ENCODE measurements at places on chromosomes 13 and 19.

- no peak for DNase-seq
These were observed 2.3 kb downstream of the KISS1R start for GRCh38 chr19:919199-920050.

DNA sequence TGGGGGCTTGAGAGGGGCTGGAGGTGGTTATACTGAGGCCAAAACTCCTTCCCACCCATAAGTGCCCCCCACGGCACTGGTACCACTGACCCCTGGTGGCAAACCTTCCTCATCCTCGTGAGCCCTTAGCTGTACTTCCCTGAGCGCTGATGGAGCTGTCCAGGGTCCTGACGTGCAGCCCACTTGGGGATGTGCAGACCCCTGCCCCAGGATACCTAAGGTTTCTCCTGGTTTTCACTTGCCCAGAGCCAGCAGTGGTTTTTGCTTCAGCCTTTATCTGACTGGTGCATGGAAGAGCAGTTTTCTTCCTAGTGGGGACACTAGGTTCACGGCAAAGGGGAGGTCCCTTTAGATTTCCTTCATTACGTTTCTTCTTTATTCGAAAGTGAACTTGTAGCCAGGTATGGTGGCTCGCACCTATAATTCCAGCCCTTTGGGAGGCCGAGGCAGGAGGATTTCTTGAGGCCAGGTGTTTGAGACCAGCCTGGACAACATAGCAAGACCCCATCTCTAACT lies 28.7 kb upstream of the KCTD15 start:
- DNase-seq, result no peak

- no peak for DNase-seq
These were observed 143.9 kb downstream of the COL4A1 start for GRCh38 chr13:110162866-110163658.

GRCh38 chr13:78762825-78763224 lies 103.9 kb upstream of the OBI1 start:
- DNase-seq, result no peak

- no peak for DNase-seq
These were observed 15.9 kb upstream of the OLFM4 start for GRCh38 chr13:53012707-53013106.

- peak; percentile 50 for DNase-seq
These were observed 26.3 kb downstream of the SAE1 start for GRCh38 chr19:47156861-47157430.

DNA sequence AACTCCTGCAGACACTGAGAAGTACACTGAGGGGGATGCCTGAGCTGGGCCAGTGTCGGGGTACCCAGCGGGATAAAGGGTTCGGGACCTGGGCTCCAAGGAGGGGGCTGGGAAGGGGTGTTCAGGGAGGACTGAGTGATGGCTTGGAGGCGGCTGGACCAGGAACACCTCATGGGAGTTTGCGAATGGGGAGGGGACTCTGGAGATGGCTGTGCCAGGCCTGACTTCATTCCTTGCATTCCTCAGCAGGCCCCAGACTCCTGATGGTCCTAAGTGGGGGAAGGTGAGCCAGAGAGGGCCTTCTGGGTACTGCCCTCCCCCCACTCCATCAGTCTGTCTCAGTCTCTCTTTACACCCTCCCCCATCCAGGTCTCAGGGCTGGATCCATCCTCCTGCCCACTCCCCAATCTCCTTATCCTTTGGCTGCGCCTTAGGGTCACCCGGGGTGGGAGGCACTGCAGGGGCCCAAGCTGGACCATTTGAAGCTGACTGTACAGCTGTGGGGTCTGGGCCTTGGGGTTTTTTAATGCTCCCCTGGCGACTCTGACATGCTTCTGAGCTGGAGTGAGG lies 13.8 kb downstream of the PAK4 start:
- no peak for DNase-seq

DNA sequence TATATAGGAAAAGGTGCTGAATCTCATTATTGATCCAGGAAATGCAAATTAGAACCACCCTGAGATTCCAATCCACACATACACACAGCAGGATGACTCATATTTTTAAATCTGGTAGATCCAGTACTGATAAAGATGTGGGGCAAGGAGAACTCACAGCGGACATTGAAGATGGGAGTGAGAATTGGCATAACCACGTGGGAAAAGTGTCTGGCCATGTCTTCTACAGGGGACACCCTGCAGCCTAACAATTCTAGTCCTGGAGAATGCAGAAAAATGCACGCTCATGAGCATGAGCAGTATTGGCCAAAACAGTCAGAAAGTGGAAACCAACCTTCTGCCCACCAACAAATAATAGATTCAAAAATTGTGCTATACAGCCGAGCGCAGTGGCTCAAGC lies 13.5 kb upstream of the BCL3 start:
- no peak for DNase-seq

DNA sequence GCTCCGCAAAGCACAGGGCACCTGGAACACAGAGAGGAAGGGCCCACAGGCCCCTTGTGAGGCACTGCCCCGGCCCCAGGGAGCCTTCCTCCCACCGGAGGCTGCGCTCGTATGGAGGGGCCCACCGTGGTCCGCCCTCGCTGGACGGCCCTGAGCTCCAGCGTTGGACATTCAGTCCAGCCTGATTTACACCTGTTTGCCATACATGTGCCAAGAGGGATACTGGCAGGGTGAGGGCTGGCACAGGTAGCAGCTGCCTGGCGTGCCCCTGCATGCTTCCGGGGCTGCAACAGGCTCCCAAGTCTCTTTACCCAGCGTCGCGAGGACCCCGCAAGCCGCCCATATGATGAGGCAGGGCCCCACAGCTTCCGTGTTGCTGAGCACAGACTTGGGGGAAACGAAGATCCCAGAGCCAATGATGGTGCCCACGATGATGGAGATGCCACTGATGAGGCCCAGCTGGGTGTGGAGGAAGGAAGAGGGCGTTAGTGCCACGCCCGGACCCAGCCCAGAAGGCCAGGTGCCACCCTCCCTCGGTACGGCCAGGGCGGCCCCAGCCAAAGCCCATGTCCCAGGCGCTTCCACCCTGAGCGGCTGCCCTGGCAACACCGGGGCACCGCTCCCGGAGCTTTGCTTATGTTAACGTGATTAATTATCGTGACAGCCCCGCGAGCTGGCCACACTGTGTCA lies 5.1 kb downstream of the SLC7A9 start:
- no peak for DNase-seq

- no peak for DNase-seq
These were observed 20.6 kb downstream of the PPP1R37 start for GRCh38 chr19:45113628-45114027.

DNA sequence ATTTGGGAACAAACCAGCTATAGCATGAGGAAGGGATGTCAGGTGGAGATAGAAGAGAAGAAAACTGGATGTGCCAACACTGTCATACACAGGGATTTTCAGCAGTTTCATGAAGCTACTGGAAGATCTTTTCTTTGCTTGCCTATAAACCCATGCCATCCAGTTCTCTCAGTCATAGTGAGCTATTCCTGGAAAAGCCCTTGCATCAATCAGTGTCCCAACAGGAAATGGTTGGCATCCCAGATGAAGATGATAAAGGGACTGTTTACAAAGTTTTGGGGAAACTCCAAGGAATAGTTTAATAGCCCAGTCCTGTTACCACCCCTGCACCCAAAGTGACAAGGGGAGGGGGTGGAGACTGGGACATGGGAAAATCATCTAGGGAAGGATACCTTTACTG lies 58.5 kb upstream of the ARGLU1 start:
- no peak for DNase-seq

DNA sequence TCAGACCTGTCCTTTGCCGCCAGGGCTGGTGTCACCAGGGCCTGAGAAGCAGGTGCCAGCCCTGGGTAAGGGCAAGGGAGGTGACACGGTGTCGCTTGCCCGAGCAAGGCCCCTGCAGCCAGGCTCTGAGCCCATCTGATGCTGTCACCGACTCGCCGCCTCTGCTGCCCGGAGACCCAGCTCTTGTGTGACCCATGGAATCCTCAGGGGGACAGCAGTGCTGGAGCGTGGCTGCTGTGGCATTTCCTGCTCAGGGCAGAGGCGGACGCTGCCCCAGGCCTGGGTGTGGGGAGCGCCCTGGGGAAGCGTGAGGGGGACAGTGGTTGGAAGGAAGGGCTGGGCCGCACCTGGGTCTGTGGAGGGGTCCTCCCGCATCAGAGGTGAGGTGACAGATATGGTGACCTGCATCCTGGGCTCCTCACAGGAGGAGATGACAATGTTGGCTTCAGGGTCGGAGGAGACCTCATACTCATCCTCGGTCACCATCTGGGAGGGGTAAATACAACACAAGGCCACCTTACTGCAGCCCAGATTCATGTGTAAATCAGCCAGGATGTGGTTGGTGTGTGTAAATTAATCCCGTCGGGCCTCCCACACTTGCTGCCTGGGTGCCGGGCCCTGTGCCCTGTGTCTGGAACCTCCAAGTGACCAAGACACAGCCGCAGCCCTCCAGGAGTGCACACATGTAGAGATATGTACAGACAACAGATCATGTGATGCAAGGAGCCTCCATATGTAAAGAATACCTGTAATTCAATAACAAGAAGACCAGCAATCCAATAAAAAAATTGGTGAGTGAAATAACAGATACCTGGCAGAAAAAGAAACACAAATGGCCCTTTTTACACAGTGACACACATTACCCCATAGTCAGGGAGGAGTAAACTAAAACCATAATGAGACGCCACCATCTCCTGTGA lies 27.6 kb upstream of the MATK start:
- DNase-seq, result no peak

GRCh38 chr19:52237771-52238400 lies 31.5 kb upstream of the ZNF766 start:
- DNase-seq, result peak; percentile 36

All from fibroblast of skin of left quadriceps (primary cell).